ENCODE measurements at places on chromosomes 6 and 20. TPM values are rescaled to one million over a fixed set of nuclear protein-coding genes. Genes with fewer than 3 reads are reported as not detected.
A peak's percentile ranks its signal among the peaks of the same experiment; 100 is the strongest.

KHDC1 gene
- 7.7 TPM for polyA plus RNA-seq

NOX3 gene
- not detected for polyA plus RNA-seq

TMEM200A gene
- polyA plus RNA-seq: 9.2 TPM

PNLDC1 gene
- not detected for polyA plus RNA-seq

UBD gene
- polyA plus RNA-seq: not detected

RIMS1 gene
- 0.29 TPM for polyA plus RNA-seq

TMEM217 gene
- 3.1 TPM for polyA plus RNA-seq

RFX6 gene
- not detected for polyA plus RNA-seq

TNNC2 gene
- 0.81 TPM for polyA plus RNA-seq

DNA sequence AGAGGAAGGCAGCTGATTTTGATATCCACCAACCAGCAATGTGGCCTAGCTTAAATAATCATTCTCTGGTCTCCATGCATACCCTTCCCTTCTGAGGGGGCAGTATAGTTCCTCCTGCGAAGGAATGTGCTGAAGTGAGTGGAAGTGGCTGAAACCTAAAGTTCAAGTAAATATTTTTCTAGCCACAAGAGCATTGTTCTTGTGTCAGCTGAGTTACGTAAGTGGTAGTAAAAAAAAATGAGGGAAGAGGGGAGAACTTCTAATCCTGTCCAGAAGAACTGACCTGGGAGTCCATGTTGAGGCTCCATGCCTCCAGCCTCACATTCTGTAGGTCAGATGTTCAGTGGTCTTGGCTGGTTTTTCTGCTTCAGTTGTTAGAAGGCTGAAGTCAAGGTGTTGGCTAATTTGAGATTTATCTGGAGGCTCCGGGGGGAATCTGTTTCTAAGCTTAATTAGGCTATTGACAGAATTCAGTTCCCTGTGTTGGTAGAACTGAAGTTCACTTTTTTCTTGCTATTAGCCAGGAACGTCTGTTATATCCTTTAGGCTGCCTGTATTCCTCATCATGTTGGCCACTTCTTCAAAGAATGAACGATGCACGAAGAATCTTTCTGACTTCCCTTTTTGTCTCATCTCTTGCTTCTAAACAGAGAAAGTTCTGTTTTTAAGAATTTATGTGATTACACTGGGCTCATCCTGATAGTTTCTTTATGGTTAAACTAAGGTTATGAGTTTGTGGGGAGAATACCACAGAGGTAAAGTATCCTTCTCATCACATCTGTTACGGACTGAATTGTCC is 207.1 kb upstream of the PRSS16 start:
- no peak for DNase-seq

- DNase-seq: no peak
These were observed 82.2 kb downstream of the CDYL start for GRCh38 chr6:4858194-4859015.

GRCh38 chr6:30130179-30130679 is 5.7 kb upstream of the TRIM40 start:
- no peak for DNase-seq

GRCh38 chr20:1364106-1364505 is 28.7 kb downstream of the FKBP1A start:
- DNase-seq: no peak

DNA sequence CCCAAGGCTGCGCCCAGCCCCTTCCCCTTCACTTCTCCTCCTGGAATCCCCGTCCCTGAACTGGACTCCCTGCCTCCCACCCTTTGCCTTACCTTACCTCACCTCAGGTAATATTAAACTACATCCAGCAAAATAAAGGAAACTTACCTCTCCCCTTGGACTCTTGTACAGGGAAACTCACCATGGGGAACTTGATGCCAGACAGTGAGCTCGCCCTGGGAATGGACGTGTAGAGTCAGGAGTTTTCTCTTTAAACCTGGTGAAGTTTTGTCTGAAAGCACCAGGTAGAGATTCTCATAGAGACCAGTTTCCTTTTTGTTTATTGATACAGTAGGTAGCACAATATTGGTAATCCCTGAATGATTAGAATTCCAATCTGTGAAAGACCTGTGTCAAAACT is 544 bp upstream of the HLA-C start:
- DNase-seq: no peak

DNA sequence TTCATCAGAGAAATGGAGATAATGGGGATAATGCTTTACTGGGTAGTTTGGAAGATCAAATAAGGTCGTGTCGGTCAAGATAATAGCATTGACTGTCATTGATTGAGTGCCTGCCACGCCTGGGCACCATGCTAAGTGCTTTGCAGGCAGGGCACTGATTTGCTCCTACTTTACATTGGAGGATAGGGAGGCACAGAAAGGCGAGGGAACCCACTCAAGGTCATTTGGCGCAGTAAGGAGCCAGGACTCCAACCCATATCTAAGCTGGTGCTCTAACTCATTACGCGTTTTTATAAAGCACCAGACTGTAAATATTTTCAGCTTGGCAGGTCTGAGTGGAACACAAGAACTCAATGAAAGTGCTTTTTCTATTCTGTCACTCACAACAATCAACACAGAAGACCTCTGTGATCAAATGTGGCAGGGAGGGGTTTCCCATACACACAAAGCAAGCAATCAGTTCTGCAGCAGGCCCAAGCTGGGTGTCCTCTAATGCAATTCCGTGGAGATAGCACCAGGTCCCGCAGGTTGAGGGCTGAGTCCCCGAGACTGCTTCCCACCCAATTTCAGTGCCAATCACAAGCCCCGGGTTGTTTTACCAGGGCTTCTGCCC is 373.6 kb downstream of the CDH26 start:
- DNase-seq: no peak

DNA sequence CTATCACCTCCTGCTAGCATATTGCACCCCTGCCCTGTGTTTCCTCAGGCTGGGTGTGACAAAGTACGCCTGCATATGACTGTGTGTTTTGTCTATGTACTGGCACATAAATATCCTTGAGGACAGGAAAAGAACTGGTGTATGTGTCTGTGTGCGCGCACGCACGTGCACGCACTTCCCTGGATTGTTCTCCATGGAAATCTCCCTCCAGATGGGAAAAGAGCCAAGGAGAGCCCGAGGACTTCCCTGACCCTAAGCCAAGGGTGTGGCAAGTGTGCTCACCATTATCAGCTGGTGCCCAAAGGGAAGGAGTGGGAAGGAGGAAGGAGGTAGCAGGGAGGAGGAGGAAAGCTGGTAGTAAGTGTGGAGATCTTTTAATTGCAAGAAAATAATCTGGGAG is 117.6 kb downstream of the HIVEP2 start:
- DNase-seq: no peak

DNA sequence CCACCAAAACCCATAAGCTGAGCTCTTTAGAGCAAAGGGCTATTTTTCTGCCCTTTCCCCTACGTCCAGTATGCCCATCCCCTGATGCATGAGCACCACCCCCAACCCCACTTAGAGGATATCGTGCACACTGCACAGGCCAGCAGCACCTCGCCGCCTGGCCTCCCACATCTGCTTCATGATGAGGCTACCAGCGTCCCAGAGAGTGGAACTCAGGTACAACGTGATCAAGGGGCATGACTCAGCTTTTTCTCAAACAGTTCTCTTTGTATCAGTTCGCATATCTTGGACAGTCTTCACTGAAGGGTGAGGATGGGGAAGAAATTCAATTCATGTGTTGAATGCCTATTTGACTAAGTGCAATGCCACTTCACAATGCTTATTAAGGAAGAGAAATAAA is 81.9 kb upstream of the QKI start:
- DNase-seq: no peak

DNA sequence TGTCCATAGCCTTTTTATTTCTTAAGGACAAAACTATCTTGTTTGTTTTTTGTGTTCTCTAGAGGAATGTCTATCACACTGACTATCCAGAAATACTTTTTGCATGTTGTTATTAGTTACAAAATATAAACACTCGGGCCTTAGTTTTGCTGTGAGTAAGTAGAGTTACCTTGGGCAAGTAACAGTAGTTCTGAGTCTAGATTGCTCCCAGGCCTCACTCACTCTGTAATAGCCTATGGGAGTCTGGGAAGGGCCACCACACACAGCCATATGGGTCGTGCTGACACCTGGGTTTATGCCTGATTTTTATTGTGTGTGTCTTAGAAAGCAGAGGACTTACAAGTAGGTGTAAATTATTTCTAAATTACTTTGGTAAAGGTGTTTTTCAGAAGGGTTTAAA is 185.8 kb downstream of the TMEM242 start:
- no peak for DNase-seq

GRCh38 chr20:24488064-24488799 is 18.8 kb downstream of the SYNDIG1 start:
- DNase-seq: no peak

- DNase-seq: no peak
These were observed 101.2 kb downstream of the HDGFL1 start for GRCh38 chr6:22670605-22671004.

DNA sequence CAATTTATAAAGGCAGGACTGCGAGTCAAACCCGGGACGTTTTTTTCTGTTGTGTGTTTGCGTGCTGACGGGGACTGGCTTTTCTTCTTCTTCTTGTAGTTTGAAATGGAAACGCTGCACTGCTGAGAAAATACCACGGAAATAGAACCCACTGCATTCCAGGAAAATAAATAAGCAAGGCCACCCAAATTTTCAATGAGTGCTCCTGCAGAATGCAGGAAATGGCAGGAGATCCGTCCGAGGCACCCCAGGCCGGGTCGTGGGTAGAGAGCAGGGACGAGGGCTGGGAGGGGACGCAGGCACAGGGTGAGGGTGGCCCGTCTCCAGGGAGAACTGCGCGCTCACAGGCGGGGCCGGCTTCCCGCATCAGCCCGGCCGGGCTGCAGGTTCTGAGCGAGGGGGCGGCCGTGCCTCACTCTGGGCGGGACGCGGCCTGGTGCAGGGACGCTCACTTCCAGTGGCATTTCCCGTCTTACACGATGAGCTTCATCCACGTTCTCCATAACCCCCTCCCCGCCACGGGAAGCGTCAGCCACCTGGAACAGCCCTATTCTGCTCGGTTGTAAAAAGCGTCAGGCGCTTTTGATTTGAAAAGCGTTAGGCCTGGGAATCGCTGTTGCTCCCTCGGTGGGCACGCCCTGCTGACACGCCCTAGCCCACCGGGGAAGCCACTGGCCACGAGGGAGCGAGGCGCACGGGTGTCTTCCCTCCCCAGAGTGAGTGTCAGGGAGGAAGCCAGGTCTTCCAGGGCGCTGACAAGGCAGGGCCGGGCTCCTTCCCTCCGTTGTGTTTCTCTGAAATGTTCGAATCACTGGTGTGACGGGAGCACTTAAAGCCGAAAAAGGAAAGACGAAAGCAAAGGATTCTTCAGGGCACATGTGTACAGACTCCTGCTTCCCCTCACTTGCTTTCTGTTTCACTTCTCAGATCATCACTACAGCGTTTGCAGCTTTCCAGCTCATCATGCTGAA is 17.9 kb upstream of the EXOC2 start:
- DNase-seq: no peak

DNA sequence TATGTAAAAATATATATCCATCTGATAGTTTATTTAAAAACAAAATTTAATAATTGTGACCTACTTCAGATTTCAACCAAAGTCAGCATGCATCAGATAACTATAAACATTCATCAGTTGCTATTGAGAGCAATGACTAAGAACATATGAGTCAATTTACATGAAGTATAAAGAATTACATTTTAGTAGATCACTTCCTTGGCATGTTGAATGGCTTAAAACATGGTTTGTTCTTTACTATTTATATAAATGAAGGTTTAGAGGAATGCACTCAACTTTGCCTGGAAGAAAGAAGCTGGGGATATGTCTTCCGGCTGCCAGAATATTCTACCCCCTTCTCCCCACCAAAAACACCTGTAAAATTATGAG is 6.4 kb upstream of the FAM217A start:
- DNase-seq: no peak

DNA sequence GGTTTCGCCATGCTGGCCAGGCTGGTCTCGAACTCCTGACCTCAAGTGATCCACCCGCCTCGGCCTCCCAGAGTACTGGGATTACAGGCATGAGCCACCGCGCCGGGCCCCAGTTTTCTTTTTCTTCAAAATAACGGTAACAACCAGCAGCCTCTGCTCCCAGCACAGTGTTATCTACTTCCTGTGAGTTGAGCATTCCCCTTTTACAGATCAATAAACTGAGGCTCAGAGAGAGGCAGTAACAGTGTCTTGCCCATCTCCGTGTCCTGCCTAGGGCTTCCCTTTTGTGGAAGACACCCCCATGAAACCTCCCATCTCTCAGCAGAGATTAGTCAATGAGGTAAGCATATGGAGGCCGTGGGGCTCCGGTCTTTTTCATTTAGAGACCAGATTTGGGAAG is 29.6 kb downstream of the BPIFB1 start:
- DNase-seq: no peak

GRCh38 chr6:30700340-30700739 is 9.6 kb upstream of the NRM start:
- DNase-seq: no peak

- peak; percentile 30 for DNase-seq
These were observed 7.2 kb upstream of the TRIB3 start for GRCh38 chr20:373171-373890.

- DNase-seq: no peak
These were observed 3.3 kb downstream of the APCDD1L start for GRCh38 chr20:58511861-58512260.

DNA sequence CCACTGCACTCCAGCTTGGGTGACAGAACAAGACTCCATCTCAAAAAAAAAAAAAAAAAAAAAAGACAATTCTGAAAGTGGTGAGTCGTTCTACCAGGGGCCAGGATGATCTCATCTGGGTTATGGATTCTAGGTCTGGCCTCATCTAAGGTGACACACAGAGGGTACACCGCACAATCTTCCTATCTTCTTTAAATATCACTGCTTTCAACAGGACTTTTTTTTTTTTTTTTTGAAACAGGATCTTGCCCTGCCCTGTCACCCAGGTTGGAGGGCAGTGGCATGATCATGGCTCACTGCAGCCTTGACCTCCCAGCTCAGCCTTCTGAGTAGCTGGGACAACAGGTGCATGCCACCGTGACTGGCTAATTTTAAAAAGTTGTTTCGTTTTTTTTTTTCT is 67.7 kb downstream of the SLC16A10 start:
- no peak for DNase-seq

DNA sequence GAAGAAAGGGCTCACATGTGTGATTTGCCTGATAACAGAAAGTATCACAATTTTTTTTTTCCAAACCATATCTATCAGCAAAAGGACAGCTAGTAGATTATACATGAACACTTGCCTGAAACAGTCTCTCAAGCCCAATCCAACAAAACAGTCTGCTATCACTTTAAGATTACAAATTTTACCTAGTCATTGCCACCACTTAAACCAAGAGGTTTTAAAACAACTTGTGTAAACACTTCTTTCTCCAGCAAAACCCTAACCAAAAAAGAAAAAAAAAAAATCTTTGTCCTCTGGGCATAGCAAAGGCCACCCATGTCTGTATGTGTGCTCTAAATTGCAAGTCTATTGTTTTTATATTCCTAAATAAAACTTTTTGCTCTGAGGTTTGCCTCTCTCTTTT is 1568.4 kb downstream of the GRIK2 start:
- DNase-seq: no peak

- no peak for DNase-seq
These were observed 40.2 kb downstream of the SLC35F1 start for GRCh38 chr6:117947234-117947633.

DNA sequence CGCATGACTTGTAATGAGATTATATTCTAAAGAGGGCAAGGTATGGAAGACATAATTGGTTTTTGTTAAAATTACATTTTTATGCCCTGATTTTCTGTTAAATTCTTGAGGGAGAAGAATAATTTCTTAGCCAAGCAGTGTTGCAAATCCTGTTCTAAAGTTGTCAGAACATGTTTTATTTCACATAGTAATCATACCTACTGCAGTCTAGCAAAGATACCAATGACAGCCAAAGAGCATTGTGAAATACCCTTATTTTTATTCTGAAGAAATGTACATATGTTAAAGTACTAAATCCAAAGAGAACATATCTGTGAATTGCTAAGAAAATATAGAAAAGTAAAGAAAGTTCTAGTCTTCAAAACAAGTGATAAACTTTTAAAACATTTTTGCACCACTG is 39.6 kb upstream of the SMIM8 start:
- no peak for DNase-seq

All from BJ (cell line).